Islet precursor cell (in vitro differentiated cells): ENCODE measurements at places on chromosomes 3 and 15.

- no peak for DNase-seq
Measured at GRCh38 chr15:48928877-48929538, 34.7 kb downstream of the SHC4 start.

GRCh38 chr3:137511655-137512054 is 252.5 kb upstream of the SOX14 start:
- no peak for DNase-seq

DNA sequence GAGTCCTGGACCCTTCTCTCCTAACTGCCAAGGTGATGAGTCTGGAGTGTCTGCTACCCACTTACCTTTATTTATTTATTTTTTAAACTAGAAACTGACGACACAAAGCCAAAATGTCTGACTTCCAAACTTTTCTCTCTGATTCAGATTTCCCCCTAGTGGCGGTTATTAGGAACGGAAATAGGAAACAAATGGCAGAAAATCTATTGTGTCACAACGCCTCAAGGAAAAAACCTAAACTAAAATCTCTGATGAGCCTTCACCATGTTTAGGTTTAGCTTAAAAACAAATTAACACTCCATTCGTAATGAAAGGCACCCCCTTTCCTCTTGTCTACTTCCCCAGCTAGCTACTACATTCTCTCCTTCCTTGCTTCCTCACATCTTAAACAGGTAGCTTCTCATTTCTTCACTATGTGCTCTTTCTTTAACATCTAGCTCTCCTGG is 94.0 kb upstream of the MEX3B start:
- DNase-seq = no peak

DNA sequence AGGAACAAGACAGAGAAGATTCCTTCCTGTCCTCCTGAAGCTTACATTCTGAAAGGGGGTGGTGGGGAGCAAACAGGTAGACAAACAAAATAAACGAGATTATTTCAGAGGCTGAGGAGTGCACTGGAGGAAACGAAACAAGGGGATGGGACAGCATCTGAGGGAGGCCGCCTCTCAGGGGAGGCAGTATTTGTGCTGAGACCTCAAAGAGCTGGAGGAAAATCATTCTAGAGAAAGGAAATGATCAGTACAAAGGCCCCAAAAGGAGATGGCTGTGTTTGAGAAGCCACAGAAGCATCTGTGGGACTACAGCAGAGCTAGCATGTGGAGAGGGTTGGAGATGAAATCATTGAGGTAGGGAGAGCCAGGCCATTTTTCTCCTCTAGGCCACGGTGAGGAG is 55.1 kb downstream of the DCLK3 start:
- DNase-seq = no peak

GRCh38 chr15:56835718-56836171 is 82.7 kb upstream of the TCF12 start:
- DNase-seq = no peak

- DNase-seq = no peak
Measured at GRCh38 chr15:43317566-43318184, 12.7 kb downstream of the LCMT2 start.

DNA sequence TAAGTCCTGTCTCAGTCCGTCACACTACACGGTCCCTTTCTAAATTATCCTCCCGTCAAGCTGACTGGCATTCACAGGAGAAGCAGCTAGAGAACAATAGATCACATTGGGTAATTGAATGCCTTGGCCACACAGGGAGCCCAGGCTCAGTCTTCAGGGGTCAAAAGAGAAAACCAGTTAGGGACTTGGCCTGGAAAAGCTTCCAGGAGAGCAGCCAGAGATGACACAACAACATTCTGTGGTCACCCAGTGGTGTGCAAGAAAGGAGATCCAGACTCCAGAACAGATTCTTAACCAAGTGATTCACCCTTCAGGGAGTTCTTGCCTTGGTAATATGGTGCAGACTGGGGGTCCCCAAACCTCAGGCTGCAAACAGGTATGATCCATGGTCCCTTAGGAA is 15.9 kb downstream of the ARHGAP31 start:
- peak; percentile 97 for DNase-seq

GRCh38 chr3:97763586-97764406 is 762 bp upstream of the ARL6 start:
- DNase-seq = no peak

DNA sequence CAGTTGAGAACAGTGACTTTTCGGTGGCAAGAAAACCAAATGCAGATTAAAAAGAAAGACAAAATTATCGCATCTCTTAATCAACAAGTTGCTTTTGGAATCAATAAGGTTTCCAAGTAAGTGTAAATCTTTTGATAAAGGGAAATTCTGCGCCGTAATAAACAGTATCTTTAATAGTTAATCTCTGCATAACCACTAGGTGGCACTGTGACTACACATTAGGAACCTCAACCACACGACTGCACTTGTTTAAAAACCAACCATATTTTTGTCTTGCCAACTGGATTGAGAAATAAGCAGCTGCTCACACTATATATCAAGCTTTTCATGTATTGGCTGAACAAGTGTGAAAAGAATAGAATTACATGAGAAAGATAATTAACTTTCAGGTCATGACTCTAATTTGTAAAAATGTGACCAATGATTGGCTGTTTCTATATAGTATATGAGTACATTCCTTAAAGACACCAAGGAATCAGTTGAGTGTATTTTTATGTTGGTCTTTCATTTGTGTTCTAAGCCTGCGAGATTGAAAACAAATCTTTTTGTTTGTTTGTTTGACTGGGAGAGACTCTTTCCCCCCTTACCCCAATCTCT is 72.7 kb downstream of the DZIP3 start:
- no peak for DNase-seq

DNA sequence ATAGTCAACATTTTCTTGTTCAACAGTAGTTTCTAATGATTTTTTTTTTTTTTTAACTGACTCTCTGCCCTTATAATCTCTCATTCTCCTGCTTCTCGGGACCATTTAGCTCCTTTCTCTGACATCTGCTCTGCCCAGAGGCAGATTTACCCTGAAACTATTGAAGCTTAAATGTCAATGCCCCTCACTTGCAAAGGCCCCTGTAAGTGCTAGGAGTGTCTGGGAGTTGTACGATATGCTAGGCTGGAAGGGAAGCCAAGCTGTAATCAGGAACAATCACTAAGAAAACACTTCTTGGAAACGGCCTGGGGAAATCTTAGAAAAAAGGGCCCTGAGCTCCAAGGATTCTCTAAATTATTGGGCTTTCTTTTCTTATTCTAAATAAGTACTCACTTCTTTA is 5.8 kb upstream of the PLOD2 start:
- DNase-seq = peak; percentile 69
